Endodermal cell (in vitro differentiated cells): ENCODE measurements at places on chromosomes 13 and 19.

DNA sequence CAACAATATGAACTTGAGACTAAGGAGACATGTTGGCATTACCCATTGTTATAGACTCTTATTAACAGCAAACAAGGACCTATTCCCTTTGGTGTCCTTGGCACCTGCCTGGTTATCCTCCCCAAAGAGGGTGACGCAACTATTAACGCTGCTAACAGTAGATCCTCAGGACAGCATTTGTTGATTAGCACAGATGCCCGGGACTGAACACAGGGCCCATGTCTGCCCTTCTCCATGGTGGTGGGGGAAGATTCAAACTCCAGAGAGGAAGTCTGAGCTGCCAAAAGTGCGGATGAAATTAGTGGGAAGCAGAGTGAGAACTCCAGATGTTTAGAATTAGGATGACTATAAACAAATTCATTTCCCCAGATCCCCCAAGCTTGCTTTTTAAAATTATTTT is 101.2 kb upstream of the RAP2A start:
- DNase-seq, result no peak

GRCh38 chr19:47176071-47176626 is 45.5 kb downstream of the SAE1 start:
- no peak for DNase-seq

DNA sequence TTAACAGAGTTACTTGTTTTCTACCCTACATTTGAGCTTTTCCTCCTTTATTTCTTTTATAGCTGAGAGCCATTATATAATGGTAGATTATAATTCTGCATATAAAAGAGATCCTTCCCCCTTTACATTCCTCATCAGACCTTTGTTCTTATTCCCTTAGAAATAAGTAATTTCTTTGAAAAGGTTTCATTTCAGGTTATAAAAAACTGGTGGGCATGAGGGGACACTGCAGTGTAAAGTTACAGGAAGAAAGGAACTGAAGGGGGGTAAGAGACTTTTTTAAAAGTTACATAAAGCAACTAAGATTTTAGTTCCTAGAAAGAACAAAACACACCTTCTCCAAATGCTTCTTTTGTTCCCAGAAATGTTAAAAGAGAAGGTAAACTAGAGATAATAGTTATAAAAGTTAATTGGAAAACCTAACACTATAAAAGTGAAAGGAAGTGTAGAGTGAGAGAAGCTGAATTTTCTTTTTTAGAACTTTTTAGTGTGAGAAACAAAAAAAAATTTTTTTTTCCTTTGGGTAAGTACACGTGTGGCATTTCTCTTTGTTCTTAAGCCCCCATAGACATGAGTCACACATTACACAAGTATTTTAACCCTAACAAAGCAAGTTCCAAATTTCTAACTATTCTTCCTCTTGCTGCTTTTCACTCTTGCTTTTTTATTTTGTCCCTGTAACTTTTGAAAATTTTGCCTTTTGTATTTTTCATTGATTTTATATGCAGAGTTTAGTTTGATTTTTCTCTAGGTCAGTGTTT is 106.4 kb upstream of the MLNR start:
- no peak for DNase-seq

DNA sequence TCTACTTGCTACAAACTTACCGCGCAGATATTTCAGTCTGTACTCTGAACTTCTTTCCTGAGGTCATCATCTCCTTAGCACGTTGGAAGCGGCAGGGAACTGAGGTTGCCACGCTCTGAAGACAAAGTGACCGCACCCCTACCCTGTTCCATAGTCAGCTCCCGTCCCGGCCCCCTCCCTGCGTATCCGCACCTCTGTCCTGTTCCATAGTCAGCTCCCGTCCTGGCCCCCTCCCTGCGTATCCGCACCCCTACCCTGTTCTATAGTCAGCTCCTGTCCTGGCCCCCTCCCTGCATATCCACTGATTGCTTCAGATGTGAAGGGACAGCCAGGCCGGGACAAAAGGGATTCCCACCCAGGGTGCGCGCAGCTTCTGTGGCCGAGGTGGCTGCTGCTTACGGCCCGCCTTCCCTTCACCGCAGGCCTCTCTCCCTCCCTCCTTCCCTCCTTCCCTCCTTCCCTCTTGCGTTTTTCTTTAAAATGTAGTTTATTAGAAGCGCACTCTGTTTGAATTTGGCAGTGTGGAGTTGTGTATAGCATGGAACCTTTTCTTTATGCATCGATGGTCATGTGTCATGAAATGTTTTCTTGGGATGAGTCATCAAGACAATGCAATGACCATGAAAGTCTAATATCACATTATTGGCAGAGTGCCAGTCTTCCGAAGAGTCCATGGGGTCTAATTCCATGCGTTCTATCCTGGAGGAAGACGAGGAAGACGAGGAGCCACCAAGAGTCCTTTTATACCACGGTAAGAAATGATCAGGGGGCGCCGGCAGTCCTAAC is 21.9 kb upstream of the NDUFS7 start:
- DNase-seq, result no peak
